ENCODE measurements at places on chromosomes 6 and 20. TPM values are rescaled to one million over a fixed set of nuclear protein-coding genes. Genes with fewer than 3 reads are reported as not detected.

NOX3 gene
- not detected for total RNA-seq

MROH8 gene
- total RNA-seq, result 1.6 TPM

IL17A gene
- total RNA-seq, result not detected

TBXT gene
- total RNA-seq, result not detected

SMPDL3A gene
- 6.6 TPM for total RNA-seq

C4A gene
- total RNA-seq, result 5.8 TPM

HEY2 gene
- 1.7 TPM for total RNA-seq

NXT1 gene
- total RNA-seq, result 21.0 TPM

TRIM10 gene
- total RNA-seq, result 0.13 TPM

CST4 gene
- total RNA-seq, result 0.31 TPM

LY6G6D gene
- not detected for total RNA-seq

LIME1 gene
- total RNA-seq, result 2.1 TPM

CCN2 gene
- total RNA-seq, result 194 TPM

AMD1 gene
- total RNA-seq, result 31.6 TPM

RAET1L gene
- total RNA-seq, result not detected

MRPS18B gene
- 39.6 TPM for total RNA-seq

FAM110A gene
- 3.8 TPM for total RNA-seq
